ENCODE measurements at places on chromosomes 5 and 9.
A peak's percentile ranks its signal among the peaks of the same experiment; 100 is the strongest.

DNA sequence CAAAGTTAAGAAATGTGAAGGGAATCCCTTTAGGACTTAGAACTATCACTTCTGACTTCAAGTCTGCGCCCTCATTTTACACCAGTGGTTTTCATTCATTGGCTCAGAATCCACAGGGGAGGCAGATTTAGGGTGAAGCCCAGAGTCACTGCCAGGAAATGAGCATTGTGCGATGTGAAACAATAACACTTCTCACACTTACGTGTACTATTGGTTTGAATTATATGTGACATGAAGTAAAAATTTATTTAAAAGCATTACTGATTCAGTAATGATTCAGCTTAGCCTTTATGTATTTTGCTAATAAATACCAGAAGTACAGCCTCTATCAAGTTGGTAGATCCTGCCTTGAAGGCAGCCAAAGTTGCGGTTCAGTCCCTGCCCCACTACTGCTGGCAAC is 98.6 kb downstream of the PAM start:
- no peak for DNase-seq

- no peak for DNase-seq
These were observed 115.8 kb upstream of the FBXL7 start for GRCh38 chr5:15384176-15384575.

DNA sequence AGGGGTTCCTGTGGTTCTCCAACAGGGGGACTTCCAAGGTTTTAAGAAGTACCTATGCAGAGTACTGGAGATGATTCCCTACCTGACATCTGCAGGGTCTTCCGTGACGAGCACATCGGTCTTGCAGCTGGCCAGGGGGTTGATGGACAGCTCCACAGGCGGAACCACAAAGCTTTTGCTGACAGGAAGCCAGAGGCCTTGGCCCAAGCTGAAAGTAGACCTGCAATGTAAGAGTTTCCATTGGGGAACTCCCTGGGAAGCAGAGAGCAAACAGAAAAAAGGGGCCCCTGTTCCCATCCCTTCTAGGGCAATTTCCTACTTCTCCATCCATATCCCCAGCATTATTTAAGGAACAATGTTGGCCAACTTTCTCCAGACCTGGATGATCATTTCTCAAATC is 288.0 kb downstream of the TRIM32 start:
- no peak for DNase-seq

DNA sequence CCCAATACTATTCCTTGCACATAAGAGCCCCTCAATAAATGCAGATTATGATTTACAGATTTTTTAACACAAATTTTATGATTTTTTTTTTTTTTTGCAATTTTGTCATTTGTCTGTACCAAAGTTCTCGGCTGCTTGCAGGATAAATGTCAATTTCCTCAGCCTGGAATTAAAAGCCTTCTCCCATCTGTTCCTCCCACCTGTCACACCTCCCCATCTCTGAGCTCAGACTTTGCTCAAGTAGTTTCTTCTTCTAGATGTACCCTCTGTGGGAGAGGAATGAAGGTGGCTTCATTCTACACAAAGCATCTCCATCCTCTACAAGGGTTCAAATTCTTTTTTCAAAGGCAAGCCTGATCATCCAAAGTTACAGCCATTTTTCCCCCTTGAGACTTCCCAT is 153.7 kb upstream of the GRAMD2B start:
- no peak for DNase-seq

DNA sequence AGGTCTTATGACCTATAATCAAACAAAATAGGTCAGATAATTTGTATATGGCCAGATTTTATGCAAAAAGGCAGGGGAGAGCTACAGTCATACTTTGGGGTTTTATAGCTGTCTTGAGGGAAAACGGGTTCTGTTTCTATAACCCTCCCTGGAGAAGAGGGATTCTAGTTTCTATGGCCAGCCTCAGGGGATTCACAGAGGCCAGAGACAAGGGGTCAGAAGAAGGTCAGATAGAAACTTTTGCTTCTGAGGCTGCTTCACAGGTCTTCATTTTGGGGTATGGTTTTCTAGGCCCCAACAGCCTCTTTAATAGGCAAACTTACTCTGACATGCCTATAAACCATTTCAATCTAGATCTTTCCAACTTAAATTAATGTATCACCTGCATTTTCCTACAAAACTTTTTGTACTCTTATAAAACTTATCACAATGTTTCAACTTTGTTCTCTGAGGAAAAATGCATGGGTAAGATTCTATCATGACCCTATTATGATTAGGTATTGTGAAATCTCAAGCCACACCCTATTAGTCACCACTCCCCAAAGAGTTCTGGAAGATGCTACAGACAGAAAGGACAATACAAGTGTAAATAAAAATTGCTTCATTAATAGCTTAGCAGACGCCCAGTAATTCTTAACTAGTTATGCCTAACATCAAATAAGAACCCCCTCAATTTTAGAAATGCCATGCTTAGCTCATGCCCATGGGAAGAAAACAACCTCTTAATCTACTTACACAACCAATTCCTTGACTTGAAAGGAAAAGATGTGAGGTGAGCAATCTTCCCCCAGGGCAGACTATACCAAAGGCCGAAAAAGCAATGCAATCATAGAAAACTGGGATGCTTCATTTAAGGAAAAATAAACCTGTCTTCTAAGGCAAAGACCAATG is 396.6 kb downstream of the TLR4 start:
- no peak for DNase-seq

GRCh38 chr9:133130685-133131244 is 9.7 kb upstream of the RALGDS start:
- no peak for DNase-seq

GRCh38 chr9:71928376-71928775 is 16.9 kb downstream of the C9orf85 start:
- DNase-seq = no peak

DNA sequence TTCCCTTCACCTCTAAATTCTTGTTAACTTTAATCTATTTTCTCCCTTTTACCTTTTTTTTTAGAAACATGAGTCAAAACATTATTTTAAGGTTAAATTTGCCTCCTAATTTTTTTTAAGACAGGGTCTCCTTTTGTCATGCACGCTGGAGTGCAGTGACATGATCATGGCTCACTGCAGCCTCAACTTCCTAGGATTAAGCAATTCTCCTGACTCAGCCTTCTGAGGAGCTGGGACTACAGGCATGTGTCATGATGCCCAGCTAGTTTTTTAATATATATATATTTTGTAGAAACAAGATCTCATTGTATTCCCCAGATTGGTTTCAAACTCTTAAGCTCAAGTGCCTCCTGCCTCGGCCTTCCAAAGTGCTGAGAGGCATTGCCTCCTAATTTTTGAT is 424.7 kb upstream of the FAM174A start:
- no peak for DNase-seq

DNA sequence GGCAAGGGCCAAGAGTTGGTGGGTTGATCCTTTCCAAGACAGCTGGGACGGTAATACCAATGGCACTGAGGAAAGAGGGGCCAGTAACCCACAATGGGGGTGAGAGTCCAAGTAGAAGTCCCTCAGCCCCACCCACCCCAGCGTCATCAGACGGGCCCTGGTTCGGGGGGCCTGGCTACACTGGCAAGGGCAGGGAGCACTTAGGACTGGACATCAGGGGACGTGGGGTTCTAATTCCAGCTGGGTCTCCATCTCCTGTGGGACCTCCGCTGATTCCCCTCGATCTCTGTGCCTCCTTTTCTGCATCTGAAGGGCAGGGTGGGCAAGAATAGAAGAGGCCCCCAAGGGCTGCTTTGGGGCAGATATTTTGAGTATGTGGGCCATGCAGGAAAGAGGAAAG is 53.5 kb upstream of the FCN1 start:
- DNase-seq = no peak

DNA sequence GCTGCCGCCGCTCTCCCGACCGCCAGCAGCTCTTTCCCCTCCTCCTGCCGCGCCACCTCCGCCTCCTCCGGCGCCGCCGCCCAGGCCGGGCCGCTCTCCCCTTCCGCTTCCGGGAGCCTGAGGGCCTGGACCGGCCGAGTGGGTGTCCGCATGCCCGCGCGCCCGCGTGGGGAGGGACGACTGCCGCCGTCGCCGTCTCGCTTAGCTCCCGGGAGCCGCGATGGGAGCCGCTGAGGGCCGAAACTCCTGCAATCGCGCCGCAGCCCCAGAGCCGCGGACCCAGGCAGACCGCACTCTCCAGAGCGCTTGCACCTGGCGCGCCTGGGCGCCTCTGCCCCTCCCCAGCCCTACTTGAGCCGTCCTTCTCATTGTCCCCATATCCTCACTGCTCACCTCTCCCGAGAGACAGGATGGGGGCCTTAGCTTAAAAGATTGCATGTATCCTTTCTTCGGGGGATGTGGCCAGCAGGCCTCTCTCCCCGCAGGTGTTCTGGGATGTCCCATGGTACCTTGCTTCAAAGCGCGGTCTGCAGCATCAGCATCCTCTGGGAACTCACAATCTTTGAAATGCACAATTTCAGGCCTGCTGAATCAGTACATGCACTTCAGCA is at the start of gene ZDHHC21:
Gene ZDHHC21, minus strand, starts transcription at position 182 of the 611 bp plus-strand sequence. CDS start 19,092 bp downstream, outside the sequence.
- peak; percentile 69 for DNase-seq

- DNase-seq = no peak
These were observed 424.0 kb upstream of the CCNH start for GRCh38 chr5:87836696-87837095.

- DNase-seq = no peak
These were observed 299.9 kb downstream of the SPOCK1 start for GRCh38 chr5:137199201-137199600.
